Colonic mucosa (tissue), 4 donors: ENCODE measurements at places on chromosomes 3 and 15.

DNA sequence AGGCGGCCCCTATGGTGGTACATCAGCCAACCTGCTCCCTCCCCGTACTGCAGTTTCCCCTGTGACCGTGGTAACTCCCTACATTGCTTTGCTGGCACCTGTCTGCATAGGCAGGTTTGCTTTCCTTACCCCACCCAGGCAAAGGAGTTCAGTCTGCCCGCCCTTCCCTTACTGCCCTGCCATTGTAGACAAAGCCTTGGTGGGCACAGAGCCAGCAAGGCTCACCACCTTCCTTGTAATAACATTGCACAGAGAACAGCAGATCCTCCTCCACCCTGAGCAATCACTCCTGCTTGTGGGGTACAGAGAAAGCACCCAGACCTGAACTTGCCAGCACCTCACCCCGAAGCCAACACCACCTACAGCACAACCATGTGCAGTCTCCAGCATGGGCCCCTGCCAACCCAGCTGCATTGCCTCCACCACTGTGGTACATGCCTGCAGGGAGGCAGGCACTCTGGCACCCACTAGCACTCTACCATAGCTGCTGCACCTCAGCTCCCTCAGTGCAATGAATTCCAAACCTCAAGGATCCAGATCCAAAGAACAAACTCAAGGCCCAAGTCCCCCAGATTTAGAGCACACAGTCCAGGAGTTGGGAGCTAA, 192.7 kb upstream of the KCNMB2 start:
- peak; percentile 91 for DNase-seq

GRCh38 chr3:85939074-85939482, 980.3 kb downstream of the CADM2 start:
- DNase-seq = no peak

DNA sequence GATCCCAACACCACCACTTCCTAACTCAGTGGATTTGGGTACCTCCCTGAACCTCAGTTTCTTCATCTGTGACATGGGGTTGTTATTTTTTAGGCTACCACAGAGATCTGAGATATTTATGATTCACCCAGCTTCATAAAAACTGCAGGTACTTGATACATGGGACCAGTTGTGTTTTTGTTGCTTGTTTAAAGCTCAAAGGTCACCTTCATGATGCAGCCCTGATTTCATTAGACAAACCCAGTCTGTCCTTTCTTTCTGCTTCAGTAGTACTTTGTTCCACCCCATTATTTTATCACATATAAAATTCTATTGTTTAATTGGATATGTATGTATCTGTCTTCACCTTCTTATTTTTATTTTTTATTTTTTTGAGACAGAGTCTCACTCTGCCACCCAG, 57.4 kb upstream of the C15orf61 start:
- no peak for DNase-seq

GRCh38 chr3:26590919-26591484, 31.6 kb upstream of the LRRC3B start:
- DNase-seq = no peak

DNA sequence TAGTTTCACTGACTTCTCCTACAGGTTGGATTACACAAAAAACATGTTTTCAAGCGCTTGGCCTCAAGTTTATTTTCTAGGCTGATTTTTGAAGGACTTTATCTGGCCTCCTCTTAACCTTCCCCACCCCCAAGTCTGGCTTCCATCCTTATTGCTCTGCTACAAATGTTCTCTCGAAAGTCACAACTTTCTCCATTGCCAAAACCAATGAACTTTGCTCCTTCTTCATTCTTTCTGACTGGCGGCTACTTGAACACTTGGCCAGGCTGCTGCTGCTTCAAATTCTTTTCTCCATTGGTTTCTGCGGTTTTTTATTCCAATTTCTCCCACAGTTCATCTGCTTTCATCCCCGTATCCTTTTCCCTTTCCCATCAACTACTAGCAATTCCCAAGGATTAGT, 106.6 kb downstream of the TOP2B start:
- no peak for DNase-seq

GRCh38 chr3:44561076-44561475, 6.1 kb downstream of the ZKSCAN7 start:
- DNase-seq = no peak

GRCh38 chr15:48992545-48992944, 28.8 kb upstream of the SHC4 start:
- no peak for DNase-seq

DNA sequence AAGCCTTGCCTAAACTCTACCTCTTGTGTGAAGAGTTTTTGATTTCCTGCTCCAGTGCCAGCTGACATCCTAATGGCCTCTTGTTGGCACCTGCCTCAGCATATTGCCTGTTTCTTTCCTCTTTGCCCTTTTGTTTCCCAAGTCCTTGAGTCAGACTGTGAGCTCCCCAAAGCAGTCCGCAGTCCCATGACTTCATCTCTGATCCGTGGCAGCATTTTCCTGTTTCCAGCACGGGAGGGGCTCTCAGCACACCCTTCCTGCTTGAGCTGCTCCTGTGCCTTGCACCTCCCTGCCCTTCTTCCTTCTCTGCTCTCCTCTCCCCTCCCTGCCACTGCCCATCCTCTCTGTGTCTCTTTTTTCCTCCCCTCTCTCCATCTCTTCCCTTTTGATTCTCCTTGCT, 179.6 kb downstream of the EPHB1 start:
- no peak for DNase-seq

- DNase-seq = no peak
These were observed 487 bp downstream of the ITIH4 start for GRCh38 chr3:52829906-52830463.

GRCh38 chr15:63038926-63039673, 3.4 kb upstream of the TPM1 start:
- no peak for DNase-seq

- DNase-seq = no peak
These were observed 168.9 kb upstream of the RGMA start for GRCh38 chr15:93257920-93258319.

- DNase-seq = no peak
These were observed 40.4 kb downstream of the TM2D3 start for GRCh38 chr15:101611580-101612299.
